ENCODE measurements at places on chromosomes 11 and 22.

- DNase-seq: no peak
Measured at GRCh38 chr11:112000703-112001102, 24.5 kb upstream of the DLAT start.

GRCh38 chr22:42811459-42811858 is 45.6 kb downstream of the ARFGAP3 start:
- DNase-seq: no peak

- no peak for DNase-seq
Measured at GRCh38 chr11:64861227-64861975, 16.9 kb upstream of the CDC42BPG start.

GRCh38 chr11:46332568-46333393 is 14.5 kb upstream of the DGKZ start:
- no peak for DNase-seq

- DNase-seq: no peak
Measured at GRCh38 chr22:50695421-50696250, 23.0 kb downstream of the SHANK3 start.

DNA sequence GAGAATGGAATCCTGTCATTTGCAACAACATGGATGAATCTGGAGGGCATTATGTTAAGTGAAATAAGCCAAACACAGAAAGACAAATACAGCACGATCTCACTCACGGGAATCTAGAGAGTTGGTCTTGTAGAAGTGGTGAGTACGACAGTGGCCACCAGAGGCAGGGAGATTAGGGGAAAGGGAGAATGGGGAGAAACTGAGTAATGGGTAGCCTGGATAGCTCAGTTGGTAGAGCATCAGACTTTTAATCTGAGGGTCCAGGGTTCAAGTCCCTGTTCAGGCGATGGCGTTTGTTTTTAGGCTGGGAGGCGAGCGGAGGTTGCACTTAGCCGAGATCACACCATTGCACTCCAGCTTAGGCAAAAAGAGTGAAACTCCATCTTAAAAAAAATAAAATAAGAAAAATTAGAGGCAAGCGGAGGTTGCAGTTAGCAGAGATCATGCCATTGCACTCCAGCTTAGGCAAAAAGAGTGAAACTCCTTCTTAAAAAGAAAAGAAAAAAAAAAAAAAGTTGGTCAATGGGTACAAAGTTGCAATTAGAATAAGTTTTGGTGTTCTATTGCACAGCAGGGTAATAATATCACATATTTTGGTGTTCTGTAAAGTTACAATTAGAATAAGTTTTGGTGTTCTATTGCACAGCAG is 95.7 kb upstream of the UBASH3B start:
- DNase-seq: no peak

DNA sequence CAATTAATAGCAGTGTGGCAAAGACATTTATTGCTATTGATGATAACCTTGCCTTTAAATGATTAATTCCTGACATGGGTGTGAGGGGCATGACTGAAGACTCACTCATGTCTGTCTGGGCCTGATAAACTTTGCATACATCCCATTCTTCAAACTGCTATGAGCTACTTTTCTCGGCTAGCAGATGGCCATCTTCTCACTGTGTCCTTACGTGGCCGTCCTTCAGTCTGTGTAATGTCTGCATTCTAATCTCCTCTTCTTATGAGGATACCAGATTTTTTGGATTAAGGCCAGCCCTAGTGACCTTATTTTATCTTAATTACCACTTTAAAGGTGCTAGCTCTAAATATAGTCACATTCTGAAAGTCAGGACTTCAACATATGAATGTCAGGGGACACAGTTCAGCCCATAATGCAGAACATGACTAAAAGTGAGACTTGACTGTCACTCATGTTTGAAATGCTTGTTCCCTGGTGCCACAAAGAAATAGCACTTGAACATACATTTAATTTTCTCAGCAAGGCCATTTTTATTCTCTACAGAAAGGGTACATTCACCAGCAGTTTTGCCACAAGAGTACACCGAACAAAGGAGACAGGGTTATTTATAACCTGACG is 32.3 kb downstream of the OR10A6 start:
- no peak for DNase-seq

DNA sequence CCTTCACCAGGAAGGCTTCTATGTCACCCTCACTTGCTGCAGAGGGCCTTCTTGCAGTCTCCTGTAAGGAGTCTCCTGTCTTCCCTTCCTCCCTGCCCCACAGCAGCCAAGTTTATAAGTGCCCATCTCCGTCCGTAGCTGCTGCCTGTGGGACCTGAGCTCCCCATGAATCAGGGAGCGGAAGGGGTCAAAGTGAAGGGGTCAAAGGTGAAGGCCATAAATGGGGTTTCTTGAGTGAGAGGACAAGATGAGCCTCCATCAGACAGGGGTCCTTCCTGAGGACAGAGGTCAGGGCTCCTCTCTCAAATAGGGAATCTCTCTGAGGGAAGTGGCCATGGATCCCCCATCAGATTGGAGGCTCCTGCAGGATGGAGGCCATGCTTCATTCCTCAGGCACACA is 44.4 kb downstream of the ARRB1 start:
- no peak for DNase-seq

- DNase-seq: no peak
Measured at GRCh38 chr11:103671143-103671651, 365.2 kb upstream of the DDI1 start.

GRCh38 chr11:26254378-26254777 is 77.6 kb upstream of the ANO3 start:
- DNase-seq: no peak

DNA sequence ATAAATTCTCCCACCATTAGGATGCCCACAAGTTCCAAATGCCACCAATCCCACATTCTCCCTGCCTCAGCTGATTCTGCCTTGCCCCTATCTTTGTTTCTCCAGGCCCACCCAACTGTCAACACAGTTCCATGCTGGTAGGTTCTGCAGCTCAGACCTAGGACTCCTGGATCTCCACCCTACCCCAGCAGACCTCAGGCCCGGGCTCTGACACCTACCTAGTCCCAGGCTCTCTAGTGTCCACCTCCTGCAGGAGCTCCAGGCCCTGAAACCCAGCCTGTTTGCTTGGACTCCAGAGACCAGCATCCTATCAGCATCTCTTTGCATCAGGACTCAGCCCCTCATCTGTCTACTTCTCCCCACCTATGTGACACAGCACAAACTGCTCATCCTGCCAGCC is 86.5 kb downstream of the PDE2A start:
- no peak for DNase-seq

All from GM04504 (cell line).